ENCODE measurements at places on chromosomes 3 and 15. TPM values are rescaled to one million over a fixed set of nuclear protein-coding genes. Genes with fewer than 3 reads are reported as not detected.

- no peaks in the 10 kb centered on the region for H3K4me1 ChIP-seq
- H3K27ac ChIP-seq = no peak overlapping the region
- H3K36me3 ChIP-seq = no peaks in the 10 kb centered on the region
- DNase-seq = no peak
- no peaks in the 10 kb centered on the region for H3K27me3 ChIP-seq
- H3K4me3 ChIP-seq = no peak overlapping the region
Observed at GRCh38 chr3:13852638-13853009, 27.2 kb downstream of the WNT7A start.

Gene ECE2
- total RNA-seq = not detected

Gene SGO1
- not detected for total RNA-seq

Gene MYL3
- total RNA-seq = 10,676 TPM

Gene SAMMSON
- total RNA-seq = not detected

- no peaks in the 10 kb centered on the region for H3K27me3 ChIP-seq
- H3K27ac ChIP-seq = no peak overlapping the region
- DNase-seq = no peak
- H3K36me3 ChIP-seq = no peaks in the 10 kb centered on the region
- H3K4me3 ChIP-seq = no peak overlapping the region
Observed at GRCh38 chr3:170475092-170475685, 56.5 kb downstream of the CLDN11 start.

- H3K4me3 ChIP-seq = peak overlapping the region; percentile 87
- no peaks in the 10 kb centered on the region for H3K36me3 ChIP-seq
- H3K4me1 ChIP-seq = peaks cover 19% of the 10 kb centered on the region
- no peak for DNase-seq
Observed at GRCh38 chr3:120095979-120096426, 1.8 kb upstream of the GSK3B start.

Gene TEX55
- total RNA-seq = not detected

Gene CFAP91
- total RNA-seq = 0.27 TPM

DNA sequence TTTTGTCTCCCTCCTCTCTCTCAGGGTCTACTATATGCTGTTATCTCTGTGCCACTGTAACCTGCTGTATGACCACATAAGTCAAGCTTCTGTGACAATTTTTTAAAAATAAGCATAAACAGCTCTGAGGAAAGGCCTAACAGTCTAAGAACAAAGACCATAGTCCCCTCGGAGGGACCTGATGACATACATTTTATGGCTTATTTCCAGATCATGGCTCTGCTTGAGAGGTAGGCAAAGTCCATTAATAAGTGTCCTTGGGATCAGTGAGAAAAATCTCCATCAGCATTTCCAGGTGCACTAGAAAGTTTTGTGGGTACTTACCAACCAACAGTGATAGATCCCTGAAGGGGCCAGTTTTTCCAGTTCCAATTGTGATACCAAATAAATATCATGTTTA is 123.8 kb downstream of the TNIK start:
- no peak for DNase-seq
- no peak overlapping the region for H3K27ac ChIP-seq
- H3K36me3 ChIP-seq = no peaks in the 10 kb centered on the region
- no peaks in the 10 kb centered on the region for H3K27me3 ChIP-seq

- H3K36me3 ChIP-seq = no peaks in the 10 kb centered on the region
- no peaks in the 10 kb centered on the region for H3K27me3 ChIP-seq
- no peaks in the 10 kb centered on the region for H3K4me1 ChIP-seq
- DNase-seq = no peak
- no peak overlapping the region for H3K4me3 ChIP-seq
Observed at GRCh38 chr3:158395421-158395820, 175.6 kb upstream of the MLF1 start.

GRCh38 chr3:41018855-41019254 is 180.4 kb upstream of the CTNNB1 start:
- no peak for DNase-seq
- H3K27me3 ChIP-seq = no peaks in the 10 kb centered on the region
- H3K4me3 ChIP-seq = no peak overlapping the region

DNA sequence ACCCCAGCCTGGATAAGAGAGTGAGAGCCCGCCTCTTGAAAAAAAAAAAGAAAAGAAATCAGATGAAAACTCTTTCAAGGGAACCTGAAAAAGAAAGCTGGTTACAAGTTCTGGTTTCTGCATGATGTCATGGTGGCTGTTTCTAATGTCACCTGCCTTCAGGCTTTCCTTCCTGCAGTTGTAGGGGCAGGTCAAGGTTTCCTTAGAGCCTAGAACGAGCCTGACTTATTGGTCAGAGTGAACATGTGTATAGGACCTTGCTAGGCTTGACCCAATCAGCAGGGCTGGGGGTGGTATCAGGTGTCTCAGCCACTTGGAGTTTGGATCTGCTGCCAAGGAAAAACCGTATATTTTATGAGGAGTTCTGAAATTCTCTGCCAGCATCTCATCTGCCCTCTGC is 3.8 kb downstream of the IVD start:
- H3K4me3 ChIP-seq = no peak overlapping the region
- no peak for DNase-seq
- H3K4me1 ChIP-seq = peaks cover 25% of the 10 kb centered on the region
- H3K36me3 ChIP-seq = peaks cover 56% of the 10 kb centered on the region
- no peaks in the 10 kb centered on the region for H3K27me3 ChIP-seq

DNA sequence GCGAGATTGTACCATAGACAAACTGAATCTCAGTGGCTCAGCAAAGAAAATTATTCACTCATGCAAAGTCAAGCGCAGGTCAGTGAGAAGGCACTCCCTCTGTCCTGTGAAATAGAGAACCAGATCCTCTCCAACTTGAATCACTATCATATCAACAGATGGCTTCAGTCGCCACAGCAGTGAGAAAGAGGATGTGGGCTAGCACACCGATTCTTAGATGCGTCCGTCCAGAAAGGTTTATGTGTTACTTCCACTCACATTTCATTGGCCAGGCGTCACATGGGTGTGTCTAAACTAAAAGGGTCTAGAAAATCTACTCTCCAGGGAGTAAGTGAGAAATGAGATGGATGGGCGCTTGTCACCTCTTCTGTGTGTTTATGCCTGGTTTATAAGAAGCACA is 141.6 kb upstream of the KBTBD8 start:
- H3K27me3 ChIP-seq = no peaks in the 10 kb centered on the region
- no peaks in the 10 kb centered on the region for H3K4me1 ChIP-seq
- H3K27ac ChIP-seq = no peak overlapping the region
